ENCODE measurements at places on chromosomes 6 and 20.
A peak's percentile ranks its signal among the peaks of the same experiment; 100 is the strongest.

DNA sequence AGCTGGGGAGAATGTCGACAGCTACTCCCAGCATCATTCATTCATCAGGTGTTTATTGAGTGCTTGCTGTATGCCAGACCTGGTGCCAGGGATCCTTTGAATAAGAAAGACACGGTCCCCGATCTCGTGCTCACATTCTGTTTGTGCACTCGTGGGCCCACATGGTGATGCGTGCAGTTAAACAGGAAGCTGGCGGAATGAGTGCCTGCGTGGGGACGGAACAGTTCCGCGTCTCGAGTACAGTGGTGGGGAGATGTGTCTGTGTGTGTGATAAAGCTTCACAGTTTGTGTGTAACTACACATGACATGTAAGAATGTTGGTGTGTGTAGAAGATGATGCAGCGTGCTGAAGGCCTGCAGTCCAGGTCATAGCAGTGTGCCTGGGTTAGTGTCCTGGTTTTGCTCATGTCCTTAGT, 6.5 kb downstream of the RBM38 start:
- no peak overlapping the region for H3K27ac ChIP-seq
- no peaks in the 10 kb centered on the region for H3K27me3 ChIP-seq
- peaks cover 12% of the 10 kb centered on the region for H3K36me3 ChIP-seq
- no peak for DNase-seq

GRCh38 chr6:16967470-16967817, 134.4 kb upstream of the STMND1 start:
- peaks cover 17% of the 10 kb centered on the region for H3K27me3 ChIP-seq
- H3K4me1 ChIP-seq: peaks cover 17% of the 10 kb centered on the region
- no peak overlapping the region for H3K27ac ChIP-seq
- no peak for DNase-seq
- peaks cover 3% of the 10 kb centered on the region for H3K36me3 ChIP-seq
- no peak overlapping the region for H3K4me3 ChIP-seq

DNA sequence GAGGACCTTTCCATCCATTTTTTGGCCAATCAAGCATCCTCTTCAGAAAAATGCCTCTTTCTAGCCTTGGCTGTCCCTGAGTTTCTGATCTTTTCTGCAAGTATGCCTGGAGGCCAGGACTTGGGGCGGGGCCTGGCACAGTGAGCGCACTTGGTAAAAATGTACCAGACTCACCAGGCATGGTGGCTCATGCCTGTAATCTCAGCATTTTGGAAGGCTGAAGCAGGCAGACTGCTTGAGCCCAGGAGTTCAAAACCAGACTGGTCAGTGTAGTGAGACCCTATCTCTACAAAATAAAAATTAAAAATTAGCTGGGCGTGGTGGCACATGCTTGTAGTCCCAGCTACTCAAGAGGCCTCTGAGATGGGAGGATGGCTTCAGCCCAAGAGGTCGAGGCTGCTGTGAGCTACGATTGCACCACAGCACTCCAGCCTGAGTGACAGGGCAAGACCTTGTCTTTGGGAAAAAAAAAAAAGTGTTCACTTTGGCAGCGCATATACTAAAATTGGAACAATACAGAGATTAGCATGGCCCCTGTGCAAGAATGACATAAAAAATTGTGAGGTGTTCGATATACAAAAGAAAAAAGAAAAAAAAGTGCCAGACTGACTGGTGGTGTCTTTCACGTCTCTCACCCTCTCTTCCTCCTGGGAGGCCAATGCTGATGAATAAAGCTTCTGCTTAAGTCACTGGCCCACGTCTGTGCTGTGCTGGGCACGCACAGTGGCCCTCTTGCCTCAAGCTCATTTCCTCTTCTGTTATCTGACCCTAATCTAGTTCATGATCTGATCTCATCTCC, 18.1 kb upstream of the SLC9A8 start:
- no peak for DNase-seq
- no peak overlapping the region for H3K27ac ChIP-seq
- no peak overlapping the region for H3K4me3 ChIP-seq
- H3K27me3 ChIP-seq: no peaks in the 10 kb centered on the region

DNA sequence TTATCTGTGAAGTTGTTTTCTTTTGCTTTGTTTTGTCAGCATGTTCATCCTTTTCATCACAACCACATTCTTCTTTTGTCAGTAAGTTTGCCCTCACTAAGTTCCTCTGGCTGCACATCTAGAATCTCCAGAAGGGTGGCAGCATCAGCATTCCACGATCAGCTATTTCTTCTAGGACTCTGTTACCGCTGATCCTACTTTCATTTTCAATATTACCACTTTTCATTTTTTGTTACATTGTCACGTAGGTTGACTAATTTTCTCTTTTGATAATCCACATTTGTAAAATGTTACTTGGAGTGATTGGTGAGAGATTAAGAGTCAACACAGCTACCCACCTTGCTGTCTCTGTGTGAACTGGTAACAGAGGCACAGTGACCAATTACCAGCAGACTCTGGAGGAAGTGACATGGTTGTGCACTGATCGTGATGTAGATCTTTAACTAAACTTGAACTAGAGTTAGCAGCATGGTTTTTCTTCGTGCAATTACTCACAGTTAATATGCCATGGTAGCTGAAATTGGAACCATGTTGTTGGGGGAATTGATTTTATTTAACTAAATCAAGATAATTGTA, 307.9 kb upstream of the SLC35B3 start:
- no peaks in the 10 kb centered on the region for H3K27me3 ChIP-seq
- H3K36me3 ChIP-seq: no peaks in the 10 kb centered on the region
- no peak for DNase-seq
- peak overlapping the region; percentile 23 for H3K4me3 ChIP-seq
- H3K4me1 ChIP-seq: no peaks in the 10 kb centered on the region
- H3K27ac ChIP-seq: no peak overlapping the region

All from type B pancreatic cell (in vitro differentiated cells).